ENCODE measurements at places on chromosomes 7 and 10.

- no peak for DNase-seq
These were observed 155.8 kb downstream of the SND1 start for GRCh38 chr7:127807829-127808228.

DNA sequence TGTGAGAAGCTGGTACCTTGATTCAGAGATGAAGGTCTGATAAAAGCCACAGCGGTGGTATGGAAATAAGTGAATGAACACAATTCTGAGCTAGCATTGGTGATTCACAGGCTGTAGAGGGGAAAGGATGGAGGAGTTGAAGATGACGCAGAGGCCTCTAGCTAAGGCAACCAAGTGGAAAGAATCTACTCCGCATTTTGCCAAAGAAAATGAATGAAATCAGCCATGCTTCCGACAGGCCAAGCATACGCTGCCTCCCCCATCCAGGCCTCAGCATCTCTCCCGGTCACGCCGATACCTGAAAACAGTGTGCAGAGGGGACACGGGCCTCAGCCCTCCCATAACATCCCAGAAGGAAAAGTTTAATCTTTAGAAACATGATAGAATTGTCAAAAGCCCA, 124.3 kb upstream of the UNC5B start:
- no peak for DNase-seq

DNA sequence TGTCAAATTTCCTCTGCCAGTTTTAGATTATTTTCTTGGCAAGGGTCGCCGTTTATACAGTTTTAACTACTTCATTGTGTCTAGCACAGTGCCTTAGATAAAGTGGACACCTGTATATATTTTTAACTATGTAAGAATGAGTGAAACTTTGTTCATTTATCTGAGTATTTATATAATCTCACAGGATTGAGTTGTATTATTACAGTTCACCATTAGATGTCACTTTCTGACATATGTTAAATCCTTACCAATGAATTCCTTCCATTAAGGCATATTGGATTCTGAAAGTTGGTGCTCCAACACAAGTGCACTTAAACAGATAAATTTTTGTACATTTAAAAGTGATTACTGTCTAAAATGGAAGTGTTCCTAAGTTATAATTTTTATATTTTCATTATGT, 43.0 kb downstream of the ZMYND11 start:
- no peak for DNase-seq

DNA sequence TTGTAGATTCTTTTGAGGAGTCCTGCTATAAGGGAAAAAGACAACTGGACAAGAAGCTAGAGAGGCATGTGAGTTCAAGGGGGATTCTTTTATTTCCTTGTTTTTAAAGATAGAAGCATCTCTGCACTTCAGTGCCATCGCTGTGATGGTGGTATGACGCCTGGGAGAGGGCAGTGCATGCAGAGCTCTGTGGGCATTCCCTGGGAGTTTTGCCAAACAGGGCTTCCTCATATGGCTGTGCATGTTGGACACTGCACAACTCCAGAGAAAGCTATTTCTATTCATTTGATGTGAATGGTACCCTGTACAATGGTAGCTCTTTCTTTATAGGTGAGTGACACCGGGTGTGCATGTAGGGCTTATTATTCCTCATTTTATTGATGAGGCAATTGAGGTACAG, 599.5 kb upstream of the DPP6 start:
- no peak for DNase-seq

- DNase-seq = no peak
These were observed 3.4 kb upstream of the PNPLA8 start for GRCh38 chr7:108529341-108529740.

DNA sequence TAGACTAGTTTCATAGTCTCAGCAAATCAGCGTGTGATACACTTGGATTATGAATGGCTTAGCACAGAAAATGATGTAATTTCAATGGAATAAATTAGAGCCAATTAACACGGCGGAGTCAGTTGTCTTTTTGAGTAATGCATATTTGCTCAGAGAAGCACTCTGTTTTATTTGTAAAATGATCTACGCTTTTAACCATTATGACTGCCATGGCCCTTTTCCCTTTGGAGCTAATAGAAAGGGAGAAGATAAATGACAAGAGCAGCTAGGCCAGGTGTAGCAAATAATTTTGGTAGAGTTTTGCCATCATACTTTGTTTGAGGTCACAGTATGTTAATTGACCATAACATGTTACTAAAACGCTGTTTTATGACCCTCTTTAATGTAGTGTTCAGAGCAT, 86.8 kb downstream of the GPR158 start:
- no peak for DNase-seq

DNA sequence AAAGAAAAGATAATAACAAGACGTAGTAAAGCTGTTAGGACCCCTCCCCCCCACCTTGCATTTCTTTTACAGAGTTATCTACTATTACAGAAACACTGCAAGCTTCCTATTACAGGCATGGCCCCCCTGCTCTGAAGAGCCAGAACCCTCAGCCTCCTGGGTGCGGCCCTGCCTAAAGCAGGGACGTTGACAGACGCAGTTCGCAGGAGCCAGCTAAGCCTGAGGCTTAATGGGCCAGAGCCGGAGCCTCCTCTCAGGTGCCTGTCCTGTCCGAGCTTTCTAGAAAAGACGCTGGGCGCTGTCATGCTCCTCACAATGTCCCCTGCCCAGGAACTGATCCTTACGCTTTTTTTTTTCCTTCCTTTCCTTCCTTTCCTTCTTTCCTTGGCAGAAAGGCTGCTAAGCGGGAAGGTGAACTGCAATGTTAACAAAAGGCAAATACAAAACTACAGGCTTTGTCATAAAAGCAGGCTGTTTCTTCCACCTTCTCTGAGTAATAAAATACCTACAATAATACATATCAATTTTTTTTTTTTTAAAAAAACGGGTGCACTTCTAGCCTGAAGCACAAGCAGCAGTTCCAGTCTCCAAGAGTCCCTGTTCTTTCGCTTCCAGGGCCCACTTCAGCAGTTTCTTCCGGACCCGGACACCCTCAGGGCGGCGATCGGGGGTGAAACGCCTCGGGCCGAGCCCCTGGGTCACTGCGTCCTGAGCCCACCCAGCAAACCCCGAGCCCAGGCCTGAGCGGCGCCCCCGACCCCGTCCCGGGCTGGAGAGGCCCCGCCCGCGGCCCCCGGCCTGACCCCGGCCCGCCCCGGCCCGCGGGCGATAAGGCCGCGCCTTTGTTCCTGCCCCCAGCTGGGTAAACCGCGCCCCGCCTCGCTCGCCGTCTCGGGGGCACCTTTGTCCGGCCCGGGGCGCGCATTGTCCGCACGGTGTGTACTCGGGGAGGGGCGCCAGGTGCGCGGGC, 11.2 kb downstream of the MNX1 start:
- DNase-seq = peak; percentile 67
